Transverse colon (tissue), 4 donors: ENCODE measurements at places on chromosomes 11 and 22. TPM values are rescaled to one million over a fixed set of nuclear protein-coding genes. Genes with fewer than 3 reads are reported as not detected.

GRCh38 chr11:10379426-10379825, 74.6 kb downstream of the ADM start:
- no peak for DNase-seq

- DNase-seq: no peak
Observed at GRCh38 chr11:19614370-19614940, 98.2 kb upstream of the NAV2 start.

- DNase-seq: no peak
Observed at GRCh38 chr11:60966890-60967289, 4.6 kb upstream of the CD6 start.

- no peak for DNase-seq
Observed at GRCh38 chr11:34595391-34595790, 25.5 kb upstream of the EHF start.

DNA sequence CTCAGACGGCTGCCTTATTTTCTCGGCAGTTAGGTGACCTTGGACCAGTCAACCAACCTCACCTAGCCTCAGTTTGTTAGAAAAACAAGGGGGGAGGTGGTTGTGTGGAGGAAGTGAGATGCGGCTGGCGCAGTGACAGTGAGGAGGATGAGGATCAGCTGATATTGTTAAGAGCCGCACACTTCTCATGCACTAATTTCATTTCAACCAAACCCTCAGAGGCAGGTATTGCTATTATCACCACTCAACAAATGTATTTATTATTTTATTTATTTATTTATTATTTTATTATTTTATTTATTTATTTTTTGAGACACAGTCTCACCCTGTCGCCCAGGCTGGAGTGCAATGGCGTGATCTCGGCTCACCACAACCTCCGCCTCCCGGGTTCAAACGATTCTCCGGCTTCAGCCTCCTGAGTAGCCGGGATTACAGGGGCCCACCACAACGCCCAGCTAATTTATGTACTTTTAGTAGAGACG, 2.1 kb downstream of the LGALS1 start:
- DNase-seq: no peak

DNA sequence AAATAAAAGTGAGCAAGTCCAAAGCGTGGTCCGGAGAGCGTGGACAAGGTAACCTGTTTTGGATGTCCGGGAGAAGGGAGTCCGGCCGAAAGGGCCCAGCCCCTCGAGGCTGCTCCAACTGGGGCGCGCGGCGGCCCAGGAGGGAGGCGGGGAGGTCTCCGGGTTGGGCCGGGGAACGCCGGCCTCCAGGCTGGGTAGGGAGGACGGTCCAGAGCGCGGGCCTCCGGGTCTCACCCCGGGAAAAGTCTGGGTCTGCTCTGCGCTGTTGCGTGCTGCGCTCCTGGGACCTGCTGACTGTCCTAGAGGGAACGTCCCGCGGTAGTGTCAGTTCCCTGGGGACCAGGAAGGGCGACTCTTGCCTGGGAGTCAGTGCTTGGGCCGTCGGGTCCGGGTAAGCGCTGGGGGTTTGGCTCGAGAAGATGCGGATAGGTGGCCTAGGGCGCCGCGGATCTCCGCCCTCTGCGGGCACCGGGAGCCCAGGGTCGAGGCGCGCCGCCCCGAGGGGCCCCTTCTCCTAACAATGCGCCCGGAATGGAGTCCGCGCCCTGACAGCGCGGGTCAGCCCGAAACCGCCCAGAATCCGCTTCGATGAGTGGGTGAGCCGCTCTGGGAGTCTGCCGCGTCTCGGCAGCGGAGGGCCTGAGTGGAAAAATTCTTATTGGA, 988 bp upstream of the FLI1 start:
- DNase-seq: peak; percentile 27

GRCh38 chr11:68773521-68774193, 22.3 kb upstream of the TESMIN start:
- DNase-seq: no peak

- DNase-seq: peak; percentile 91
Observed at GRCh38 chr11:86244063-86244521, 461 bp upstream of the EED start.

DNA sequence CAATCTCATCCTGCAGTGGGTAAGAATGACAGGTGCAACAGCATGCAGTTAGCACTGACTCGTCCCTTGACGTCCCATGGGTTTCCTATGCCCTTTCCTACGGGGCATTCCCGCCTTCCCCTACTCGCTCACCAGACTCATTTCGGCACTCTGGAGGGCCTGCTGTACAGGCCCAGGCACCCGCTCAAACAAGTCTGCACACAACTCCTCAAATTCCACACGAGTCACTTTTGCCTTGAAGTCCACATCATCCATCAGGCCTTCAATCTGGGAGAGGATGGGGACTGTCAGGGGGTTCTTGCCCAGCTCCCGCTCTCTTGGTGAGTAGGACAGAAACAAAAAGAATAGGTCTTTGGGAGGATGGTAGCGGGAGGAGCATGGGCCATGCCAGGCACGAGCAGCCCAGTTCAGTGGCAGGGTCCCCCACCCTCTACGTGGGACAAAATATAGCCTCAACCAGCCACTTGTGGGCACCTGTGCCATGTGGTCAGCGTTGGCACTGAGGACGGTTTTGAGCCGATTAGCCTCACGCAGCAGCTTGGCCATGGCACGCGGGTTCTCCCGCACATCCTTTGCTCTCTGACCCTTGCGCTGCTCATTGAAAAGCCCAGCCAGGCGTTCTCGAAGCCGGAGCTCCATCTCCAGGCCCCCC, 4.7 kb downstream of the HYOU1 start:
- no peak for DNase-seq

DNA sequence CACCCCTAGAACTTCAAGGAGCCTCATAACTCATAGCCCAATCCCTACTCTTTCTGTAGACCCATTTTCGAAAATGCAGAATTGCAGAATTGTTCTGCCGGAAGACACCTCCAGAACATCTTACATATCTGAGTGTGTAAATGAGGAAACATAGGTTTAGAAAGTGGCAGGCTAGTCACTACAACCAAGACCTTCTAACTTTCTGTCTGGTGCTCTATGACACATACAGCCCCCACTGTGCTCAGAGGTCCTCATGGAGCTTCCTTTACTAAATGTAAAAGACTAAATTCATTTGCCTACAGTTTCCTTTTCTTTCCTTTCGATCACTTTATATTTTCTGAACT, 132.1 kb upstream of the DDI1 start:
- DNase-seq: no peak

- DNase-seq: peak; percentile 85
Observed at GRCh38 chr11:57798905-57799559, 37.4 kb downstream of the CTNND1 start.

- DNase-seq: no peak
Observed at GRCh38 chr22:23246982-23247766, 66.9 kb downstream of the BCR start.

Gene SMIM35
- total RNA-seq: not detected

Gene FREY1
- total RNA-seq: not detected

Gene PDXP
- total RNA-seq: 28.9 TPM
